ENCODE measurements at places on chromosomes 6 and 20. TPM values are rescaled to one million over a fixed set of nuclear protein-coding genes. Genes with fewer than 3 reads are reported as not detected.

STMND1 gene
- not detected for total RNA-seq

IRF4 gene
- total RNA-seq: 273 TPM

PSORS1C2 gene
- not detected for total RNA-seq

SLC17A1 gene
- not detected for total RNA-seq

FAM217A gene
- not detected for total RNA-seq

OR2H1 gene
- not detected for total RNA-seq

HCK gene
- total RNA-seq: not detected

PRELID3B gene
- total RNA-seq: 64.2 TPM

C20orf141 gene
- total RNA-seq: not detected
